ENCODE measurements at places on chromosomes 13 and 19. TPM values are rescaled to one million over a fixed set of nuclear protein-coding genes. Genes with fewer than 3 reads are reported as not detected.

ZNF888 gene
- total RNA-seq = 3.3 TPM

DOCK6 gene
- 4.1 TPM for total RNA-seq

ZNF616 gene
- 28.9 TPM for total RNA-seq

GDF15 gene
- not detected for total RNA-seq

ZNF587 gene
- total RNA-seq = 24.9 TPM

TMEM190 gene
- not detected for total RNA-seq

HIF3A gene
- total RNA-seq = 3.3 TPM

HCN2 gene
- 6.1 TPM for total RNA-seq

LIN7B gene
- 31.0 TPM for total RNA-seq

SIGLEC8 gene
- 0.82 TPM for total RNA-seq

C19orf44 gene
- 3.3 TPM for total RNA-seq

PTH2 gene
- not detected for total RNA-seq

DUS3L gene
- total RNA-seq = 13.9 TPM

C1QTNF9 gene
- under 0.01 TPM for total RNA-seq

IRF3 gene
- total RNA-seq = 10.2 TPM

ZNF555 gene
- 23.2 TPM for total RNA-seq

ERF gene
- total RNA-seq = 7.7 TPM

XRCC1 gene
- 13.9 TPM for total RNA-seq

AMER2 gene
- 143 TPM for total RNA-seq

PSG2 gene
- not detected for total RNA-seq

FBXO17 gene
- total RNA-seq = 4.5 TPM

OR7D2 gene
- not detected for total RNA-seq

FAM98C gene
- 14.3 TPM for total RNA-seq

ELAVL1 gene
- 14.3 TPM for total RNA-seq

ZNF415 gene
- total RNA-seq = 23.6 TPM

PPP1R15A gene
- total RNA-seq = 23.6 TPM

FUT1 gene
- total RNA-seq = 0.82 TPM

HNRNPM gene
- total RNA-seq = 66.4 TPM

TEX26 gene
- total RNA-seq = 1.2 TPM

CCDC70 gene
- not detected for total RNA-seq

ZNF430 gene
- 28.9 TPM for total RNA-seq

CEACAM8 gene
- under 0.01 TPM for total RNA-seq

SIGLEC5 gene
- total RNA-seq = under 0.01 TPM

PRR22 gene
- total RNA-seq = 0.41 TPM

ZNF132 gene
- total RNA-seq = 15.9 TPM

ZNF71 gene
- 14.7 TPM for total RNA-seq

TIMM13 gene
- 18.3 TPM for total RNA-seq

SAMD1 gene
- 43.2 TPM for total RNA-seq

RGL3 gene
- 0.41 TPM for total RNA-seq
